BJ (cell line): ENCODE measurements at places on chromosomes 6 and 20.

DNA sequence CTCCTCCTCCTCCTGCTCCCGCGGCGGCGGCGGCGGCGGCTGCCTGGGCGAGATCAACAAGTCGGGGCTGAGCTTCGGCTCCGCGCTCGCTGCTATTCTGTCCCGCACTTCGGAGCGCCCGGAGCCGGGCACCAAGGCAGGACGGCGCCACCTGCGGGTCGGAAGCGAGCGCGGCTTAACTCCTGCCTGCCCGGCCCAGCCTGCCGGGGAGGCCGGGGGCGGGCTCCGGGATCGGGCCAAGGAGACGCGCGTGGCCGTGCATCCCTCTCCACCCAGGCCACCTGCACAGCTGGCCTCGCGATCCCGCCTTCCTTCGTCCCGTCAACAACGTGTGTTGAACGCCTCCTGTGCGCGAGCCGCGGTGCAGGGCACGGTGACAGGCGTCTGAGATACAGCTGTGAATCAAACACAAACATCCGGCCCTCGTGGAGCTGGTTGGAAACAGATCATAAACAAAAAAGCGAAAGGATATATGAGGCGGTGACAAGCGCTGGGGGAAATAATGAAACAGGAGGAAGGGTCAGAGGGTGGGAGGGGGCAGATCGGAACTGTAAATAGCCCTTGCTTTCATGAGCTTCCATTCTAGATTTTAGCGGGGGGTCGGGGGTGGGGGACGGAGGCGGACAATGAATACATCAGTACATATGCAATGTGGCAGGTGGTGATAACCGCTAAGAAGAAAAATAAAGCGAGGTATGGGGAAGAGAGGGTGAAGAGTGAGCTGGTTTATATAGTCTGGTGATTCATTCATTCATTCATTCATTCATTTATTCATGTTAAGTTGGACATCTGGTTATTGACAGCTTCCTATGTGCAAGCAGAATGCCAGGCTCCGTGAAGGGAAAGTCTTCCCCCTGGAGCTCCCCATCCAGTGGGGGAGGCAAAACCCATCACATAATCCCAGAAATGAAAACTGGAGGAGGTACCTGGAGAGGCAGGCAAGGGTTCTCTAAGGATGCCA, 2.0 kb upstream of the KCNB1 start:
- no peak for DNase-seq

DNA sequence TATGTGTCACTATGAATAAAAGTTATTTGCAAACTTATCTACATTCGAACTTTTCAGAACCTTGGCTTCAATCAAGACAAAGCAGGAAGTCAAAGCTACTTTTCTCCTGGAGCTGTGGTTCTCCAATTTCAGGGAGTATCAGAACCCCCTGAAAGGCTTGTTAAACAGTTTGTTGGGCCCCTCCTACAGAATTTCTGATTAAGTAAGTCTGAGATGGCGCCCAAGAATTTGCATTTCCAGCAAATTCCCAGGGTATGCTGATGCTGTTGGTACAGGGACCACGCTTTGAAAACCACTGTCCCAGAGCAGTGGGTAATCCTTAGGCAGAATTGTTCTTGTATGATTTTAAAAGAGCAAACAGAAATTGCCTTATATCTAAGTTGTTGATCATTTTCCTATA, 189.9 kb upstream of the KCNG1 start:
- no peak for DNase-seq

DNA sequence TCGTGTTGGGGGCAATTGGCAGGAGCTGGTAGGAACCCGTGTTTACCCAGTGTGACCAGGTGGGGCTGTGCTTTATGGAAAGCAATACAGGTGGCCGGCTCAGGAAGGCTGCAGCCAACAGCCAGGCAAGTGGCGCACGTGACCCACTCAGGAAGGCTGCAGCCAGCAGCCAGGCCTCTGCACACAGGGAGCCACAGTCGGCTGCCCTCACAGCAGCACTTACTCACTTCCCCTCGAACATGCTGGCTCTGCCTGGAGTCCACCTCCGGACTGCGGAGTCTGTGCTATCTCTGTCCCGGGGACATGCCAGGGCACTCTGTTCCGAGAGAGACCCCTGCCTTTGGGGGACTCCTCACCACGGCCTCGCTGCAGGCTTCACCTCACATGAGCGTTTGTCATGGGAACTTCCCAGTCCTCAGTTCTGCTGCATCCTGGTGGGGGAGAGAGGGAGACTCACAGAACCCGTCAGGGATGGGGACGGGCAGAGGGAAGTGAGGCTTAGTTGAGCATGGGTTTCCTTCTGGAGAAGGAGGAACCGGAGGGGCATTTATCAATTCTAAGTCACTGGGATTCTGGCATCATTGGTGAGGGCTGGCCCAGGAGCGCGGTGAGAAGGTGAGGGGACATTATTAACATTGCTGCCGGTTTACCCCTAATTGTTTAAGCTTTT, 76.8 kb downstream of the TTLL2 start:
- DNase-seq, result no peak

- DNase-seq, result no peak
These were observed 242.5 kb downstream of the ADGRG6 start for GRCh38 chr6:142544199-142544838.

DNA sequence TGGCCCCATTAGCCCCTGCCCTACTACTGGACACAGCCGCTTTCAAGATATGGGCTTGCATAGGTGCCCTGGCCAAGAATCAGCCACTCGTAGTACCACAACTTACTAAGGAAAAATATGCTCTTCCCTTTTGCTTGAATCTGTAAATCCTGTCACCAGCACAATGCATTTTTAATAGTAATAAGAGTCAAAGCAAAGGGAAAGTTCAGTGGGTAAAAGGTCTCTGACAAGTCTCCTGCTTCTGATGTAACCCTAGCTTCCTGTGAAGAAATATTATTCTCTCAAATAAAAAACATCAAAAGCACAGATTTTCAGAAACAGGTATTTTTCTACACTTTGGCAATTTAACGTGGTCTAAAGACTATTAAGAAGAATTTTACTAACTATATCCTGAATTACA, 373.8 kb downstream of the GJA1 start:
- DNase-seq, result no peak

DNA sequence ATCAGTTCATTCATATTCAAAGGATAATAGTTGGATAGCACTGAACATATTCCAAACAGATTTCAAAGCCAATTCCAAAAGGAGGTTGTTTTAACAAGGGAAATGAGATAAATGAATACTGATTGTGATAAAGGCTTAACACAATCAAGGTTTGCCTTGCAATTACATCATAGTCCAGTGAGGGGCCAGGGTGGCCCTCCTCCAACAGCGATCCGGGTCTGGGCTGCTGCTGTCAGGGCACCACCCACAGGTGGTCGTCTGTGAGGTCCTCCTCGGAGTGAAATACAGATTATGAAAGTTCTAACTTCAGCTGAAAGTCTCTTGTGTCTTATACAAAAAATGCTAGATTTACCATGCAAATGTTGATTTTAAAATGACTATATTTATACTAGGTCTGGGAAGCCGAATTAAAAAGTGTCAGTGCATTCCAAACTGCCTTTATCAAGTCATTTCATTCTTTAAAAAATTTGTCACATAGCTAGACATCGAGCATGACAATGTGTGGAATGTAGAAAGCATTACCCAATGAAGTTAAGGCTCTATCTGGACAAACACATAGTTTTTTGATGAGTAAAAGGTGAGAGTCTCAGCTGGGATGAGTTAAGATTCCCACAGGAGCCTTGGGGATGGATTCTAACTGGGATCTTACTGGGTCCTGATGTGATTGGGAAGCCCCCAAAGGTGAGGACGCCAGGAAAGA, 65.9 kb upstream of the SLC22A23 start:
- DNase-seq, result peak; percentile 45

DNA sequence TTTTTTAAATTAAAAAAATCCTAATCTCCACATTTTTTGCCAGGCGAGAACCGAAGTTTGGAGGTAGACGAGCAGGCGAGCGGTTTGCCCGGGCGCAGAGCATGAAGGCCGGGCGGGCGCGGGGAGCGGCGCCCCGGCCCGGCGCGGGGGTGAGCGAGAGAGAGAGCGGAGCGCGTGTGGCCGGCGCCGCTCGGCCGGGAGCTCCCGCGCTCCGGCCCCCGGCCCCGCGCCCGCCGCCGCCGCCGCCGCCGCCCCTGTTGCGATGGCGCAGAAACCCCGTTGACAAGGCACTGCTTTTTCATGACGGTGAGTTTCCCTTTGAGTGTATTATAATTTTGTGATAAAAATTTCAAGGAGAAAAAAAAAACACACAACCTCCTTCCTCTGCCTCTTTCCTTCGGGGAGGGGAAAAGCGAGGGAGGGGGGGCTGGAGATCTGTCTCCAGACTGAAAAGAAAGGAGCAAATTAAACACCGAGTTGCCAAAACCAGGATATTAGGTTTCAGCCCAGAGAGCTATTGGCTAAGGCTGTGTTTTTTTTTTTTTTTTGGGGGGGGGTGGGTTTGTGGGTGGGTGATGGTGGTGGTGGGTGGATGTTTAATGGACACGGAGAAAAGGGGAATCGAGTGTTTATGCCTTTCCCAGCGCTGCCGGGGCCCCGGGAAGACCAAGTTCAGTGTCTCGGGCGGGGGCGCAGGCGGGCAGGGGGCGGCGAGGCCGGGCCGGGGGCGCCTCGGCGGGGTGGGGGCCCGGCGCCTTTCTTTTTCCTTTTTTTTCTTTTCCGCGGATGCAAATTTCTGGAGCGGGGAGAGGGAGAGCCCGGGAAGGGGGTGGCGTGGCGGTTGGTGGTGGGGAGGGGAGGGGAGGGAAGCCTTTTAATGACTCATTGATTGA, at the start of gene BICRAL:
BICRAL (plus strand) TSS at position 257 of the 893 bp plus-strand sequence. CDS start 39,971 bp downstream, outside the sequence.
- no peak for DNase-seq

- no peak for DNase-seq
These were observed 61.8 kb downstream of the LMBRD1 start for GRCh38 chr6:69735027-69735426.

GRCh38 chr6:3635482-3635881, 116.0 kb downstream of the PXDC1 start:
- no peak for DNase-seq
